ENCODE measurements at places on chromosomes 2 and 18.

DNA sequence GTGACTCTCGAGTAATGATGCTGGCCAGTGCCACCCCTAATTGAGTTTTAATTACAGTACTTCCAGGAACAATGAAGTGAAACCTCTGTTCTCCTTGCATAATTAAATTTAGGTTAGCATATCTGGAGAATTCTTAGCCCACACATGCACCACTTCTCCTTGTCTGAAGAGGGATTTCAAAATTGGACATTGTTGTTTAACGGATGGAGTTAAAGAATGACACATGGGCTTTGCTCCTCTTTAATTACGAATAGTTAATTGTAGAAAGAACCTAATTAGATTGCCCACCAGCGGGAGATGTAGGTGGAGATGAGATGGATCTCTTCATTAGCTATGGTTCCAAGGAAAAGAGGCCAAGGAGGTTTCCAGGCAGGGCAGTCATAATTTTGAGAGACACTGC, 33.1 kb upstream of the EN1 start:
- no peak for DNase-seq

DNA sequence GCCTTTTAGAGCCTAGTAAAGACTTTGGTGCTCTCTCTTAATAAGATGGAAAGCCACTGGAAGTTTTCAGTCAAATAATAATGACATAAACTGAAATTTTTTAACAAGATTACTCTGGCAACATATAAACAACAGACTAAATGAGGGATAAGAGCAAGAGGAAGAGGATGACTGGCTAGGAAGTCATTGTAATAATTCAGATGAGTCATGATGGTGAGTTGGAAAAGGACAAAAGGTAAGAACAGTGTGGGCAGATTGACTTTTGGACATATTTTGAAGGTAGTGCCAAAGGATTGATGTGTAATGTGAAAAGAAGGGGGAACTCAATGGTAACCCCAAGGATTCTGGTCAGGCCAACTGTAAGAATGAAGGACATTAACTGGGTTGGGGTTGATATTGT, 310.3 kb downstream of the NOL4 start:
- DNase-seq: no peak

- DNase-seq: no peak
Observed at GRCh38 chr18:35197296-35197695, 43.5 kb upstream of the ZNF397 start.

GRCh38 chr2:26460613-26461031, 17.3 kb downstream of the OTOF start:
- no peak for DNase-seq

- DNase-seq: no peak
Observed at GRCh38 chr2:206211657-206212255, 52.1 kb downstream of the EEF1B2 start.

DNA sequence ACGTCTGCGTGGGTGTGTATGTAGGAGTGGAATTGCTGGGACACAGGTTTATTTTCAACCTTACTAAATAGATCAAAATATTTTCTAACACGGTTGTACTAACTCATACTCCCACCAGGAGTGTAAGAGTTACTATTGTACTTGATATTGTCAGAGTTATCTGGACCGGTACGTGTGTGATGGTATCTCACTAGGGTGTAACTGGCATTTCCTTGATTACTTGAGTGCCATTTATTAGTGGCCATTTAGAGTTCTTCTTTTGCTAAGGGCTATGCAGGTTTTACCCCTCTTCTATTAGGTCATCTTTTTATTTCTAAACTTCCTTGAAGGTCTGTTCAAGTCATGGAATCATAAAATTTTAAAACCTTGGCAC, 33.5 kb downstream of the CENPO start:
- DNase-seq: no peak

DNA sequence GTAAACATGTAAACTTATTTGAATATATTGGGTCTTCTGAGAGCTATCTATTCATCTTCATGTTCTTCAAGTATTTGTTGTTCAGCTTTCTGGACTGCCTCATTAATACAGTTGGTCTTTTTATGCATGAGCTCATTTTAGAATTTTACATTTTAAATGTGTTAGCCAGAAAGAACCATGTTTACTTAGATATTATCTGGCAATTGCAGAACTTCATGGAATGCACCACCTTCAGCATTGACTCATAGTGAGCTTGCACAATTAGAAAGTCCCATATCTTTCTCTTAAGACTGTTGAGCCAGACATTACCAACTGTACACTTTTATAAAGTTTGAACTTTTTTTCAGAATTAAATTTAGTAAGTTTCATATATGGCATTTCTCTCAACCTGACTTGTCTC, 536.7 kb downstream of the RIT2 start:
- DNase-seq: no peak

- peak; percentile 65 for DNase-seq
Observed at GRCh38 chr18:54392543-54393023, 34.9 kb downstream of the C18orf54 start.

DNA sequence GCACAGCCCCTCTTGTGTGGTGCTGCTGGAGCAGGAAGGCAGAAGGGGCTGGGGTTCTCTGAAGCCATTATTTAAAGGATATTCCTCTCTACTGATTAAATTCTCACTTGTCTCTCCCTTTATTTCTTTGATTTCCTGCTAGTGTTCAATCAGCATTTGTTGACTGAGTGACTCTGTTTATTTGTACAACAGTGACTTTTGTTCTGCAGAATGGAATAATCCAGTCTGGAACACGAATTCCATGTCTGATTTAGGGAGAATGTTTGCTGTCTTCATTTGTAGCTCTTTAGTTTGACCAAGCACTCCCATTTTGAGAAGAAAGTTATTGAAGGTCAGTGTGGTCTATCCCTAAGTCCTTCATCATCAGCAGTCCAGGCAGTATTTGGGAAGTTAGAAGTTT, 141.2 kb downstream of the SETBP1 start:
- no peak for DNase-seq

DNA sequence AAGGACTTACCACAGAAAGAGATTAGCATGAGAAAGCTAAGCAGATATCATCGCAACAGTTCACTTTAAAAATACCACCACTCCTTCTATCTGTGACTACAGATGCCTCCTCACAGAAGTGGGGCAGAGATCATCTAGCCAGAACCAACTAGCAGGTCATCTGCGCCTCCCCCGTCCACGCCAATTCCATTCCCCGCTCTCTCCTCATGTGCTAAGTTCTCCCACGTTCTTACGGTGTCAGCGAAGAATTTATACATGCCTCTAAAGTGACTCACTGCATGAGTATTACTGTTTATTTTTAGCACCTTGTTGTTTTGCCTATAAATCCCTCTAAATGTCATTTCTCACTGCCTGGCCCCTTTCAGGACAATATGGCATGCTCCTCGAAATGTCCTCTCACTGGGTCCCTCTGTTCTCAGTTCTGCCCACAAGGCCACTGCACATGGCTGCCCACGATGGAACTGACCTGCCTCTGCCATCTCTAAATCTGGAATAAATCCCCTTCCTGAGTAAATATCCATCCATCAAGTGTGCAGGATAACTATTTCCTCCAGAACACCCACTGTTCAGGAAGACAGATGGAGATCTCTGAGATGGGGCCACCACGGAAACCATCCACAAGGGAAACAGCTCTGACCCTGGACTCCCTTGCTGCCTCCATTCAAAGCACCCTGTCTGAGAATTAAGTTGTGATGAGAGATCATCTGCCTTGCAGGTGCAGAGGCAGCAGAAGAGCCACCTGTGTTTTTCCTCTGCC, 137.7 kb downstream of the IRS1 start:
- peak; percentile 54 for DNase-seq

GRCh38 chr2:128623776-128624761, 305.4 kb upstream of the HS6ST1 start:
- no peak for DNase-seq

DNA sequence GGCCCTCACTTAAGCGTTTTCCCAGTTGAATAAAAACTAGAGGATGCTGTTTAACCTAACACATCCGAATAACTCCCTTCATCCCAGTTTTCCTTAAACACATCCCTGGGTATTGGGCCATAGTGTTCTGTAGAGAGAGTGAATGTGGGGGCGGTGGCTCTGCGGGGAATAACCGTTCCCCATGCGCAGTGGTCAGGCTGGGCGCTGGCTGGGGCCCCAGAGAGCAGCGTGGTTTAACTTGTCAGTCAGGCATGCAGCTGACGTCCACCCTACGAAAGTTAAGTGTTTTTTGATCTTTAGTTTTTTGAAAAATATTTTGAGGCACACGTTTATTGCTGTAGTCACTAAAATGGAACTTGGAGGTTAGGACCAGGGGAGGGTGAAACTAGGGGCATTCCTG, 33.7 kb downstream of the CTDP1 start:
- no peak for DNase-seq

DNA sequence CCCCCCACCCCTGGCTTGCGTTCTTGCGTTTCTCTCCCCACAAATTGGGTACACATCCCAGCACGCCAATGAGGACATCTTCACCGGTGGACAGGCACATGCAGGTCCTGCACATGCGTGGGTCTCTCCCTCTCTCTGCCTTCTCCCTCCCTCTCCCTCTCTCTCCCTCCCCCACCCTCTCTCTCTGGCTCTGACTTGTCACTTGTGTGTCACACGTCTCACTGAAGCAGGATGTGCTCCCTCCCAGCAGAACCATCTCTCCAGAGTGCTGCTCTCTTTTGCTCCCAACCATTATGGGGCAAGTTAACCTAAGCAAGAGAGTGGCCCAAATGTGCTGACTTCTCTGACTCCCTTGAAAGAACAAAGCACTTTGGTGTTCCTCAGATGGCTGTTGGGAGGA, 120.8 kb upstream of the CAB39 start:
- no peak for DNase-seq

DNA sequence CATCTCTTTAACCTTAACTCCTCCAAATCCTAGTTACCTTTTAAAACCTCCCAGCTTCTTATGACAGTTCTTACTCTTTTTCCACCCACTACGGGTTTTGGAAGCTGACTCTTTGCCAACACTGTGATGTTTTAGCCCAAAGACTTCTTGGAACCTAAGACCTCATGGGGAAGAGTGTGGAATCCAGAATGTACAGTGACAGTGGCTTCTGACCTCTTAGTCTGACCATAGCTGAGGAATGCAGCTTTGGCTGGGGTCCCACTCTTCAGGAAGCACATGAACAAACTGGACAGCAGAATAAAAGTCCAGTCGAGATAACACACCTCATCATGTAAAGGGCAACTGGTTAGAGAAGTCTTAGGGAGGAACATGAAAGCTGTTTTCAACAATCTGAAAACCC, 161.1 kb upstream of the PKDCC start:
- DNase-seq: no peak

DNA sequence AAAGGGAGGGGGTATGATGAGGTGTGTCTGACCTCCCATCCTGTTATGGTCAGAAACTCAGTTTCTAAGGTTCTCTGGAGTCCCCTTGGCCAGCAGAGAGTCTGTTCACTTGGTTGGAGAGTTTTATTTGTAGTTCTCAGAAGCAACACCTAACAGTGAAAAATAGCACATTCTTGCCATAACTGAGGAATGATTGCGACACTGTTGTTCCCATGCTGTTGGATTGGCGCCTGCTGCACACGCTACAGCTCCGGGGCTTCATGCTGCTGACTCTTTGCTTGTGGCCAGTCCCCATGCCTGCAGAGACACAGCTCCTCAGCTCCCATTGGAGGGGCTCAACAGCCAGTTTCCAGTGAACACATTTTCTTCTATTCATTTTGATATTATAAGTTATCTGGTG, 42.1 kb downstream of the TPGS2 start:
- DNase-seq: peak; percentile 14

GRCh38 chr2:217918308-217919024, 84.3 kb downstream of the TNS1 start:
- DNase-seq: no peak

DNA sequence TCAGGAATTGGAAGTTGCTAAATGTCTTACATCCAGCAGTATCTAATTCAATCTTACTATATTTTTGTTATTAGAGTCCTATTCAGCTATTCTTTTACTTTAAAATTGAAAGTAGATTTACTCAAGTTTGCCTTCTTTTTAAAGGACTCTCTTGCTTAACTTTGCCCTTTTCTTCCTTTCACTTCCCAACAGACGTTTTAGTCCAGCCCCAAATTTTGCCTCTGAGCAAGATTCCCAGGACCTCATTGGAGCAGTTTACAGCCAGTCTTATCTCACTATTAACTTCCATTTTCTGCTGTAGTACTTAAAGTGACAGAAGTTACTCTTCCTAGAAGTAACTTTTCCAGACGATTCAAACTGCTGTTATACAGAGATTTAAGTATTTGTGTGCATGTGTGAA, 1.7 kb upstream of the PRKD3 start:
- peak; percentile 90 for DNase-seq

DNA sequence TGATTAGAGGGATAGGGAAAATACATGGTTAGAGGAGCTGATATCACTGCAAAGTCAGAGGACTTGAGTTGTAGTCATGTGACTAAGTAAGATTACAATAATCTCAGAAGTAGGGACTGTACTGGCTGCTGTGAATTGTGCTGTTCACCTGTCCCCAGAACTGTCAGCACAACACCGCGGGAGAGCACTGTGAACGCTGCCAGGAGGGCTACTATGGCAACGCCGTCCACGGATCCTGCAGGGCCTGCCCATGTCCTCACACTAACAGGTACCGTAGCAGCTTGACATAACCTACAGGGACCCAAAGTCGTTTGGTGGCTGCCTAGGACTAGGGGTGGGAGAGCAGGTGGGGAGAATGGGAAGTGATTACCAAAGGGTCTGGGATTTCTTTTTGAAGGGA, 132.8 kb upstream of the TTC39C start:
- no peak for DNase-seq
